ENCODE measurements at places on chromosomes 6 and 20. TPM values are rescaled to one million over a fixed set of nuclear protein-coding genes. Genes with fewer than 3 reads are reported as not detected.
A peak's percentile ranks its signal among the peaks of the same experiment; 100 is the strongest.

DNA sequence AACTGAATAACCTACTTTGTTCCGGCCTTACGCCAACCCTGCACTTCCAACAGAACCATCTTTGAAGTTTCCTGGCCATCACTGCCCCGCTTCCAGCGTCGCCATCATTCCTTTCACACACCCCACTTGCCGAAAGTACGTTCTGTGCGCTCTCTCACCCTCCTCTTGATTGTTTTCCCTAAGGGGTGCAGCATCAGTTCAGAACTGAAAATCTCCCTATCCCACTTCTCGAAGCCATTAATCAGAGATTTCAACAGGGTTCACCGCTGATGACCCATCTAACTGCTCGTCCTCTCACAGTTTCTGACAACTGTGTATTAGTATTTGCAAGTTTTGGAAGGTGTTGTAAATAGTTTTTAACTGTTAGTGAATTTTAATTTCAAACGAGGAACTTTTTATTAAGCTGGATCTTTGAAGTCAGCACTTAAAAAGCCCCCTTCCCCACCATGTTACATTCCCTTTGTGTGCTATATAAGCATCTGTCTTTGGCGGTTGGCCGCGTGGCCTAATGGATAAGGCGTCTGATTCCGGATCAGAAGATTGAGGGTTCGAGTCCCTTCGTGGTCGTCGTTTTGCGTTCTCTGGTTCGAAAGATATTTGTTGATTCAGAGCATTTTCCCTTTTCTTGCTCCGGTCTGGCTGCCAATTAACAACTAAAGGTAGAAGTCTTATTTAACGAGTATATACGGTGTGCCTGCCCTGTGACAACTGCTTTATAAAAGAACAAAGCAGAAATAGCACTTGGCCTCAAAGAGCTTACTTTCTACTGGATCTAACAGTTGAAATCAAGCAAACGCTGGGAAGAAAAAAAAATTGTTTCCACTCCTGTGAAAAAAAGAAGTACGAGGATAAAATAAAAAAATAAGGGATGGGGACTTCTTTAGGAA lies 42.6 kb downstream of the TRIM27 start:
- no peaks in the 10 kb centered on the region for H3K36me3 ChIP-seq
- H3K4me3 ChIP-seq, result peak overlapping the region; percentile 48
- H3K27me3 ChIP-seq, result no peaks in the 10 kb centered on the region
- H3K4me1 ChIP-seq, result peaks cover 29% of the 10 kb centered on the region
- DNase-seq, result no peak

The EDN1 gene
- 11.8 TPM for total RNA-seq

DNA sequence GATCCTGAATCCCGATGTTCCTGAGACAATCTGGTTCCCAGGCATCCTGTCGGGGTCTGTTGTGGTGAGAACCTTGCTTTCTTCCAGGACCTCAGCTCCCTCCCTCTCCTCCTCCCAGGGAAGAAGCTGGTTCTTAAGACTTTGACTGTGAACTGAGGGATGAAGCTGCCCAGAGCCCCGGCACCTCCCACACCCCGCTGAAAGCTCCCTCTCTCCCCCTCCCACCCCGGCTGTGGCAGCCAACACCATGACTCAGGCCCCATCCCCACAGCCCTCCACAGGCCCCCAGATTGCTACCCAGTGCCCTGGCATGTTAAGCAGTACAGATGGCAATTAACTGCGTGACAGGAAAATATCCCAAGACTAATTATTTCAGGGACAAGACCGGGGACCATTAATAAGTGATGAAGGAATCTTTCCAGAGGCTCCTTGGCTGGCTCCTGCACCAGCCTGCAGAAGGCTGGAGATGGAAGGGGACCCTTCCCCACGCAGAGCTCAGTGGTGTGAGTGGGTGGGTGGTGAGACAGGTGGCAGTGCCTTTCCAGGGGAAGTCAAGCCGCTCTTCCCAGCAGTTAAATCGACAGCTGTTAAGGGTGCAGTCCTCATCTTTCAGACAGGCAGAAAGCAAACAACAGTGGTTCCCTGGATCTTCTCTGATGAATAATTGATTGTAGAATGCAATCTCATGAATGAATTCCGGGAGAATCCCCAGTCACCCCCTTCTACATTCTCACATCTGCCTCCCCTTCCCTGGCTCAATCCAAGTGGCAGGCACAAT lies 237.9 kb downstream of the LRFN2 start:
- no peak overlapping the region for H3K27ac ChIP-seq
- no peak overlapping the region for H3K4me3 ChIP-seq
- DNase-seq, result no peak
- H3K27me3 ChIP-seq, result no peaks in the 10 kb centered on the region
- no peaks in the 10 kb centered on the region for H3K4me1 ChIP-seq

GRCh38 chr6:32073101-32073500 lies 34.9 kb downstream of the CYP21A2 start:
- no peaks in the 10 kb centered on the region for H3K36me3 ChIP-seq
- no peaks in the 10 kb centered on the region for H3K27me3 ChIP-seq
- DNase-seq, result no peak
- no peak overlapping the region for H3K4me3 ChIP-seq

The LPIN3 gene
- total RNA-seq, result 36.2 TPM

The GRM1 gene
- not detected for total RNA-seq

- H3K36me3 ChIP-seq, result no peaks in the 10 kb centered on the region
- no peak for DNase-seq
- peaks cover 14% of the 10 kb centered on the region for H3K4me1 ChIP-seq
- H3K27ac ChIP-seq, result peak overlapping the region; percentile 58
- H3K4me3 ChIP-seq, result no peak overlapping the region
These were observed 1088.9 kb upstream of the CITED2 start for GRCh38 chr6:140463312-140463710.

The CAP2 gene
- total RNA-seq, result 2.9 TPM

Data from esophagus squamous epithelium (tissue), 5 donors.